Chondrocyte (in vitro differentiated cells): ENCODE measurements at places on chromosomes 13 and 19. TPM values are rescaled to one million over a fixed set of nuclear protein-coding genes. Genes with fewer than 3 reads are reported as not detected.

PCDH17 gene
- 0.32 to 0.36 TPM (median 0.34 TPM) in 3 replicates for total RNA-seq

- peak overlapping the region; percentile 91 for H3K27ac ChIP-seq
- H3K4me3 ChIP-seq: peak overlapping the region; percentile 71
- peak; percentile 98 for DNase-seq
- H3K4me1 ChIP-seq: peaks cover 45% of the 10 kb centered on the region
- H3K36me3 ChIP-seq: peaks cover 2% of the 10 kb centered on the region
Observed at GRCh38 chr13:50124536-50125303, 109.5 kb downstream of the KCNRG start.

DNA sequence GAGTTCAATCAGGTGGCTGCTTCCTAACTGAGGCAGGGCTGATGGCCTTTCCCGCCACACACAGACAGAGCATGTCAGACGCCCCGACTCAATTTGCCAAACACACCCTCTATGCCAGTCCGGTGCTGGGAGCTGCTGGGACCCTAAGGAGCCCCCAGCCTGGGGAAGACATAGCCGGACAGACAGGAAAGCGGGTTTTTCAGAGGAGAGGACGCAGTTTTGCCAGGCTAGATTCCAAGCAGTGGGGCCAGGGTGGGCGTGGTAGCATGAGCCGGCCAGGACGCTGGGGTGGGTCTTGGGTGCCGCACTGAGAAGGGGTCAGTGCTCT is 19.8 kb downstream of the MAST3 start:
- H3K27ac ChIP-seq: peak overlapping the region; percentile 41
- H3K27me3 ChIP-seq: no peaks in the 10 kb centered on the region
- no peak for DNase-seq

- H3K27me3 ChIP-seq: no peaks in the 10 kb centered on the region
- no peak for DNase-seq
- H3K4me3 ChIP-seq: no peak overlapping the region
- peaks cover 63% of the 10 kb centered on the region for H3K4me1 ChIP-seq
- peak overlapping the region; percentile 63 for H3K27ac ChIP-seq
- no peaks in the 10 kb centered on the region for H3K36me3 ChIP-seq
Observed at GRCh38 chr13:30745906-30746686, 10.8 kb downstream of the ALOX5AP start.

- H3K4me3 ChIP-seq: no peak overlapping the region
- peaks cover 22% of the 10 kb centered on the region for H3K36me3 ChIP-seq
- no peak overlapping the region for H3K27ac ChIP-seq
- no peaks in the 10 kb centered on the region for H3K27me3 ChIP-seq
- peaks cover 5% of the 10 kb centered on the region for H3K4me1 ChIP-seq
Observed at GRCh38 chr13:48317511-48318376, 14.2 kb downstream of the RB1 start.

MAB21L1 gene
- 0.07 to 7.9 TPM in 2 of 3 replicates, not detected in the other for total RNA-seq

THSD1 gene
- total RNA-seq: 6.5 to 12.5 TPM (median 6.7 TPM) in 3 replicates

DNA sequence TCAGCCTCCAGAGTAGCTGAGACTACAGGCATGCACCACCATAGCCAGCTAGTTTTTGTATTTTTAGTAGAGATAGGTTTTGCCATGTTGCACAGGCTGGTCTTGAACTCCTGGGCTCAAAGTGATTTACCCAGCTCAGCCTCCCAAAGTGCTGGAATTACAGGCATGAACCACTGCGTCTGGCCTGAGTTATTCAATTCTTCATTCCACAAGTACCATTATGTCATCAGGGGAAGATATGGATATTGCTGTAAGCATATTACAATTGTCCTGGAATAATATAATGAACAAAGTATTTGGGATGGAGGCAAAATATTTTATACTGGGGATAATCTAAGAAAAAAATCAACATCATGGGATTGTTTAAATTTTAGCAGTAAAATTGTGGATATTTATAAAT is 646.0 kb upstream of the SLITRK6 start:
- H3K36me3 ChIP-seq: no peaks in the 10 kb centered on the region
- no peak for DNase-seq
- H3K4me3 ChIP-seq: no peak overlapping the region
- H3K27me3 ChIP-seq: no peaks in the 10 kb centered on the region
- peak overlapping the region; percentile 22 for H3K27ac ChIP-seq
- H3K4me1 ChIP-seq: peaks cover 18% of the 10 kb centered on the region

DNA sequence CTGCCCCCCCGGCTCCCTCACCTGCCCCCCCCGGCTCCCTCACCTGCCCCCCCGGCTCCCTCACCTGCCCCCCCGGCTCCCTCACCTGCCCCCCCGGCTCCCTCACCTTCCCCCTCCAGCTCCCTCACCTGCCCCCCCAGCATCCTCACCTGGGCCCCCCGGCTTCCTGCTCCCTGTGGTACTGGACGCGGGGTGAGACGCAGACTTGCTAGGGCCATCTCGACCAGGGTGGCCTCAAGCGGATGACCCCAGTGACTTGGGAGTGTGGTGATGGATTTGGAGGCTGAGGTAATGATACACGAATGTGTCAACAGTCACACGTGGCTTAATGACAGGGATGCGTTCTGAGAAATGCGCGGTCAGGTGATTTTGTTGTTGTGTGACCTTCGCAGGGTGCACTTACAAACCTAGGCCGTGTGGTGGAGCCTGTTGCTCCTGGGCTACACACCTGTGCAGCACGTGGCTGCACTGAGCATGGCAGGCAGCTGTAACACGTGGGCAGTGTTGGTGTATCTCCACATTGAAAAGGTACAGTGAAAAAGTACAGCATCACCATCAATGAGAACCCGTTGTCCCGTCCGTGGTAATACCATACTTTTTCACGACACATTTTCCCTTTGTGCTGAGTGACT is 197.8 kb downstream of the TEX29 start:
- peaks cover 25% of the 10 kb centered on the region for H3K27me3 ChIP-seq
- no peaks in the 10 kb centered on the region for H3K36me3 ChIP-seq
- no peaks in the 10 kb centered on the region for H3K4me1 ChIP-seq

- no peaks in the 10 kb centered on the region for H3K36me3 ChIP-seq
- no peak overlapping the region for H3K27ac ChIP-seq
- H3K4me1 ChIP-seq: peaks cover 2% of the 10 kb centered on the region
- no peak overlapping the region for H3K4me3 ChIP-seq
- peaks cover 2% of the 10 kb centered on the region for H3K27me3 ChIP-seq
Observed at GRCh38 chr19:28641395-28641794, 571.6 kb downstream of the UQCRFS1 start.

STOML3 gene
- not detected in 3 replicates for total RNA-seq

- H3K27ac ChIP-seq: no peak overlapping the region
- no peak for DNase-seq
- H3K27me3 ChIP-seq: no peaks in the 10 kb centered on the region
- no peak overlapping the region for H3K4me3 ChIP-seq
- peaks cover 35% of the 10 kb centered on the region for H3K4me1 ChIP-seq
Observed at GRCh38 chr19:44649578-44650145, 6.0 kb downstream of the PVR start.

ODAD3 gene
- total RNA-seq: 0.15 to 0.68 TPM (median 0.31 TPM) in 3 replicates

FSTL3 gene
- total RNA-seq: 267 to 316 TPM (median 312 TPM) in 3 replicates

DNA sequence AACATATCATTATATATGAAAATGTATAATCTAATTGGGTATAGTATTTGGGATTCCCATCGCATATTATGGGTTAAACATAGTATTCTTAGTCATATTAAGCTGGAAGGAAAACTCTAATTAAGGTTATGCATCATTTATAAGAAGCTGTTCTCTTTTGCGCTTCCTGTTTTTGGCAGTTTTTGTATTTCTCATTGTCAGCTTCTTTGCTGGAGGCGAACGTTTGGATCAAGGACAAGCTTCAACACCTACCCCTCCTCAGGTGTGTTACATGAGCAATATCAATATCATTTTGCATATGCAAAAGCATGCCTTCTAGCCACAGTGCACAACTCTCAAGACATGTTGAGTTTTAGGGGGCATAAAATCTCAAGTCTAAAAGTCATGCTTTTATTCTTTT is 439.8 kb downstream of the TDRD3 start:
- H3K36me3 ChIP-seq: no peaks in the 10 kb centered on the region
- no peak overlapping the region for H3K27ac ChIP-seq
- no peak for DNase-seq

DNA sequence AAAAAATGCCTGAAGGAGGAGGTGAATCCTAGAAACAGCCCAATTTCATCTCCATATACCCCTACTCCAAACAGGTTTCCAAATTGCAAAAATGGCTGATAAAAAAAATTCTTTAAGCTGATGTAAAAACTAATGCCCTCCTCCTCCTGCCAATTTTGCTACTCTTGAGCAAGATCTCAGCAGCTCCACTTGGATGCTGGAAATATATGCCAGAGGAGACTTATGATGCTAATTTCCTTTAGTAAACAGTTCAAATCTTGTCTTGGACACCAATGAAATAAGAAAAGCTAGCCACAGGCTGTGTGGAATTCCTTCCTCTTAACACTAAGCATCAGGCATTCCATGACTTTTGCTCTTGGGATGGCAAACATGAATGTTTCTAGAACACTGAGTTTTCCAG is 67.5 kb downstream of the INSR start:
- peaks cover 2% of the 10 kb centered on the region for H3K36me3 ChIP-seq
- H3K4me1 ChIP-seq: peaks cover 16% of the 10 kb centered on the region
- H3K27ac ChIP-seq: no peak overlapping the region
- DNase-seq: no peak
- no peak overlapping the region for H3K4me3 ChIP-seq

GRCh38 chr19:7535998-7536695 is 630 bp downstream of the PNPLA6 start:
- DNase-seq: no peak
- H3K27me3 ChIP-seq: no peaks in the 10 kb centered on the region
- peak overlapping the region; percentile 24 for H3K27ac ChIP-seq
- peaks cover 28% of the 10 kb centered on the region for H3K4me1 ChIP-seq
- peaks cover 8% of the 10 kb centered on the region for H3K36me3 ChIP-seq

DNA sequence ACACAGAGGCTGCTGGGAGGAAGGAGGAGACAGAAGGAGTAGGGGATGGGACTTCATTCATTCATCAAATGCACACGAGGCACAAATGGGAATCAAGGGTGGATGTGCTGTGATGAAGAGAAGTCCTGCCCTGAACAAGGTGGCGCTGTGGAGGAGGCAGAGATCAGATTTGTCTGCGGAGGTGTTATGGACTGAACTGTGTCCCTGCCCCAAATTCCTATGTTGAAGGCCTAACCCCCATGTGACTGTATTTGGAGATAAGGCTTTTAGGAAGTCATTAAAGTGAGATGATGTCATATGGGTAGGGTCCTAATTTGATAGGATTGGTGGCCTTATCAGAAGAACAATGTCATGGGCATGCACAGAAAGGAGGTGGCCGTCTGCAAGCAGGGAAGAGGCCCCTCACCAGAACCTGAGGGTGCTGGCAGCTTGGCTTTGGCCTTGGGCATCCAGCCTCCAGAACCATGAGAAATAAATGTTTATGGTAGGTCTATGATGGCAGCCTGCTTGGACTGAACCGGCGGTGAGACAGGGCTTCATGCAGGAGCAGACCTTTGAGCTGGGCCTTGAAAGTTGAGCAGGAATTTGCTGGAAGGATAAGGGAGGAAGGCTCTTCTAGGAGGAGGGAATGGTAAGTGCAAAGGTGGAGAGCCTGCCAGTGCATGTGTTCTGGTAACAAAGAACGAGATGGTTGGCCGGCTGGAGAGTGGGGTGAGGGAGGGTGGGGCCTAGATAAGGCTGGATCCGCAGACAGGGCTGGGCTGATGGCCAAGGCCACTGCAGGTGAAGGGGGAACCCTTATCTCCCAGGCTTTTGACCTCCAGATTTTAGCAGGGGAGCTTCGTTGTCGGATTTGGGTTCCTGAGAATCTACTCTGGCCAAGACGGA is 2.7 kb upstream of the CEBPA start:
- no peaks in the 10 kb centered on the region for H3K36me3 ChIP-seq
- H3K4me1 ChIP-seq: peaks cover 2% of the 10 kb centered on the region
- peaks cover 21% of the 10 kb centered on the region for H3K27me3 ChIP-seq
- no peak overlapping the region for H3K27ac ChIP-seq

VSIG10L gene
- total RNA-seq: 4.9 to 5.5 TPM (median 5.4 TPM) in 3 replicates

INSR gene
- 19.5 to 32.5 TPM (median 30.9 TPM) in 3 replicates for total RNA-seq
